CD8-positive, alpha-beta memory T cell (primary cell): ENCODE measurements at places on chromosomes 7 and 10. TPM values are rescaled to one million over a fixed set of nuclear protein-coding genes. Genes with fewer than 3 reads are reported as not detected.

The TMEM140 gene
- total RNA-seq = 7.0 TPM

The CCDC172 gene
- total RNA-seq = not detected

The MEST gene
- total RNA-seq = 2.7 TPM

The LEP gene
- total RNA-seq = not detected

The STN1 gene
- total RNA-seq = 23.6 TPM

The LRRC4 gene
- total RNA-seq = 0.51 TPM

The ENKUR gene
- not detected for total RNA-seq

The NUPR2 gene
- total RNA-seq = not detected

The MKRN1 gene
- 67.5 TPM for total RNA-seq

The PRDX3 gene
- 203 TPM for total RNA-seq

The CPA4 gene
- total RNA-seq = not detected

The PLXNA4 gene
- not detected for total RNA-seq

The FAM13C gene
- total RNA-seq = not detected

The ERVW-1 gene
- total RNA-seq = not detected

The PTPRE gene
- total RNA-seq = 29.5 TPM

The XRCC2 gene
- total RNA-seq = 14.8 TPM

The TAS2R41 gene
- total RNA-seq = not detected

The CHRM2 gene
- not detected for total RNA-seq

The SPAM1 gene
- total RNA-seq = not detected

The SAP25 gene
- 13.9 TPM for total RNA-seq

The RBM48 gene
- total RNA-seq = 18.0 TPM

The ZNF425 gene
- total RNA-seq = 1.4 TPM

The GIMAP4 gene
- total RNA-seq = 57.3 TPM

The DYNC1I1 gene
- not detected for total RNA-seq

The VENTX gene
- total RNA-seq = not detected

The ZNF727 gene
- 0.18 TPM for total RNA-seq

The TLX1 gene
- not detected for total RNA-seq

The RNF148 gene
- total RNA-seq = not detected

The FBXL13 gene
- total RNA-seq = 0.66 TPM

The OPN1SW gene
- not detected for total RNA-seq

The ELFN1 gene
- total RNA-seq = 0.15 TPM

The BTBD16 gene
- total RNA-seq = not detected

The PAX4 gene
- total RNA-seq = not detected

The SKIDA1 gene
- total RNA-seq = 0.35 TPM

The ACTL6B gene
- total RNA-seq = not detected

The CUX1 gene
- 23.2 TPM for total RNA-seq

The BBS9 gene
- total RNA-seq = 11.1 TPM

The HGF gene
- not detected for total RNA-seq

The GHRHR gene
- total RNA-seq = not detected
